LHCN-M2 (cell line): ENCODE measurements at places on chromosomes 1 and 21. TPM values are rescaled to one million over a fixed set of nuclear protein-coding genes. Genes with fewer than 3 reads are reported as not detected.
A peak's percentile ranks its signal among the peaks of the same experiment; 100 is the strongest.

DNA sequence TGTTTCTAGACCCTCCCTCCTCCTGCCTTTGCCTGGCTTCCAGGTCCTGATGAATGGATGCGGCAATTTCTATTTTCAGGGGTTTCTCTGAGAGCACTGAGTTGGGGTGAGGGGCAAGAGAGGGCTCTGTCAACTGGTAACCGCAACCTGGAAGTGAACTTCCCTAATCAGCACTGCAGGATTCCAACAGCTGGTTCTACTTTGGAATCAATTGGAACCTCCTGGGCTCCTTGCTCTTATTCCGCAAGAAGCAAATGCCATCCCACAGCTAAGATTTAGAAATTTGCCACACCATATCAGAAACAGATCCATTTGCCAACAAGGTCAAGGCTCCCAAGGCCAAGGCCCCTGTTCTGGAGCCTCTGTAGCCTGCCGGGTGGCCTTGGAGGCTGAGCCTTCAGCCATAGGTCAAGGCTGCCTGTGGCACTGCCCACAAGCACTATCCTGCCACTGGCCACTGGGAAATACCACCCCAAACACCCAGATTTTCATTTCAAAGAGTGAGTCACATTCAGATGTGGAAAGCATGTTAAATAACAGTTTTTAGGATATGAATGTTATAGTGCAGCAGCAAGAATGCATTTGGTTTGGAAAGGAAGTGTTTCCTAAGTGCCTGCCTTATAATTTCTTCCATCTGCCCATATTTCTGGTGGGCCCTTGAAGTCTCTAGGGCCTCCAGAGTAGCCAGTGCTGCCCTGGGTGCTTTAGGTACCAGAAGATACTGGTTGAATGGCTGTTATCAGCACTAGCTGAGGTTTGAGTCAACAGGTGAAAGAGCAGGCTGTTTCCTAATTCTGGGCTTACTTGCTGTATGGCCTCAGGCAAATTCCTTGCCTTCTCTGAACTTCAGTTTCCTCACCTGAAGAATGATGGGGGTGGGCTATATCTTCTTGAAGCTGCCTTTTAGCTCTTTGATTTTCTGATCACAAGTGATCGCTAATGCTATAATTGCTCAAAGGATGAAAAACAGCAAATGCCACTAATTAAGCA lies 56.3 kb upstream of the JUN start:
- peak; percentile 66 for DNase-seq

DNA sequence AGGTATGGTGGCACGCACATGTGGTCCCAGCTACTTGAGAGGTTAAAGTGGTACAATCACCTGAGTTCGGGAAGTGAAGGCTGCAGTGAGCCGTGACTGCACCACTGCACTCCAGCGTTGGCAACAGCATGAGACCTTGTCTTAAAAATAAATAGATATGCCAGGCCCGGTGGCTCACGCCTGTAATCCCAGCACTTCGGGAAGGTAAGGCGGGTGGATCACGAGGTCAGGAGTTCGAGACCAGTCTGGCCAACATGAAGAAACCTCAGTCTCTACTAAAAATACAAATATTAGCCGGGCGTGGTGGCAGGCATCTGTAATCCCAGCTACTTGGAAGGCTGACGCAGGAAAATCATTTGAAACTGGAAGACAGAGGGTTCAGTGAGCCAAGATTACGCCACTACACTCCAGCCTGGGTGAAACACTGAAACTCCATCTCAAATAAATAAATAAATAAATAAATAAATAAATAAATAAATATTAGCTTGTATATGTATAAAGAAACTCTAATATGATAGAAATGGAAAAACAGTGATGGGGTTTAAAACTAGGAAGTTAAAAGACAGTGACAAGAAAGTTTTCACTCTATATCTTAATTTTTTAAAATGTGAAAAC lies 18.8 kb downstream of the GATAD2B start:
- no peak for DNase-seq

- no peak for DNase-seq
These were observed 1.6 kb upstream of the TSEN15 start for GRCh38 chr1:184049836-184050468.

- no peak for DNase-seq
These were observed 87.7 kb downstream of the CASZ1 start for GRCh38 chr1:10708757-10709156.

- no peak for DNase-seq
These were observed 17.5 kb downstream of the CCT3 start for GRCh38 chr1:156320560-156320959.

DNA sequence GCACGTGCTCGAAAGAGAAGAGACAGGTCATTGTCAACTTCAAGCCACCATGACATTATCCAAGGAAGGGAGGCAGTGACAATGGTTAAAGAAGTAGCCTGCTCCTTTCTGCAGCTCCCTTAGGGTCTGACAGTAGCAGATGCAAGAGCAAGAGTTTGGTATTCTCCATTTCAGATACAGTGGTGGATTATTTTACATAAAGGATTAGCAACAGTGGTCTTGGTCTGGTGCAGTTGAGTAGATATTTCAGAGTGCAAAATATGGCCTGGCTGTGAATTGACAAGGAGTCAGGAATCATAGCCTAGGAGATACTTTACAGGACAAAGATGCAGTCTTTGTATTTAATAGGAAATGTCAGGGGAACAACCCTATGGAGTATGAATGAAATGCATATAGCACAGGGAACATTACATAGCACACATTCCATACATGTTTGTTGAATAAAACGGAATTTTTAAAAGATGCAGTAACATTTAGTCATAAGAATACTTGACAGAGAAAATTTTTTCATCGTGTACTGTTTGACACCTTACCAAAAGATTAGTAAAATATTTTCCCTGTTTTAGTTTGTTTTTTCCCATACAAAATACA lies 41.8 kb downstream of the CHRM3 start:
- DNase-seq, result no peak

GRCh38 chr1:221944247-221944870 lies 202.5 kb upstream of the DUSP10 start:
- DNase-seq, result no peak

- DNase-seq, result no peak
These were observed 137.8 kb downstream of the KCNK2 start for GRCh38 chr1:215220346-215220745.

Gene OPTC
- total RNA-seq, result not detected in 2 replicates

Gene LMX1A
- total RNA-seq, result not detected in 2 replicates

Gene TRPM2
- not detected in 2 replicates for total RNA-seq

Gene PADI2
- total RNA-seq, result 0.38 and 0.86 TPM in 2 replicates
